Kidney (tissue), 22 donors: ENCODE measurements at places on chromosomes 6 and 20.
A peak's percentile ranks its signal among the peaks of the same experiment; 100 is the strongest.

- no peak overlapping the region for H3K27ac ChIP-seq
- no peak overlapping the region for H3K4me3 ChIP-seq
- DNase-seq = no peak
- H3K4me1 ChIP-seq = no peaks in the 10 kb centered on the region
These were observed 13.8 kb upstream of the GTF3C6 start for GRCh38 chr6:110944681-110945151.

DNA sequence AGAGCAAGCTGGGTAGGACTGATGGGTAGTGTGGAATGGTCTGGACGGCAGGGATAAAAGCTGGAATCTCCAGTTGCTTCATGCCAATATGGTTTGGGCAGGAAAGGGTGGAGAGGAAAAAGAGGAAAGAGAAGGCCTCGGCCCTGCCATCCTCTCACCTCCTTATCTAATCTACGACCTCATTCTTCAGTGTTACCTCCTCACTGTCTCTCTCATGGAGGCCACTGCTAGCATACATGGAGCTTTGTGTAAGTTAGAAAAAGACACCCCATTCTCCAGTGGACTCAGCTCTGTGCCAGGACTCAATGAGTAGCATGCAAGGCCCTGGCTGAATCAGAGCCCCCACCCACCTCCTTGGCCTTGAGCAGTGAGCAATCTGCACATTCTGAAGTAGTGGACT lies 6.1 kb upstream of the ARID1B start:
- H3K4me3 ChIP-seq = no peak overlapping the region
- no peaks in the 10 kb centered on the region for H3K27me3 ChIP-seq
- DNase-seq = no peak
- H3K36me3 ChIP-seq = no peaks in the 10 kb centered on the region

DNA sequence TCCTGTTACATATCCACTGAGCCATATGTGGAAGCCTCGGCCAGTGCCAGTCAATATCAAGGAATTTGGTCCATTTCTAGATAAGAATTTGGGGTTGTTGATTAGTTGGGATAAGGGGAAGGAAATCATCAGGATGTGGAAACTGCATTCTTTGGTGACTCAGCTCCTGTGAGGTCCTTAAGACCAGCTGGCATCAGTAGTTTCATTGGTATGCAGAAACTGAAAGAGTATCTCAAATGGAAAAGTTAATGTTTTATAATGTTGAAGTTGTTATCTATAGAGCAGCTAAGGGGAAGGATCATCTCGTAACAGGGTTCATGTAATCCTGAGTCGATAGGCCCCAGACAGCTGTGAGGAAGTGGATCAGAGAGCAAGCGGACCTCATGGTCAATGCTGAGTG lies 87.9 kb upstream of the PRND start:
- no peak for DNase-seq
- H3K27ac ChIP-seq = no peak overlapping the region
- no peaks in the 10 kb centered on the region for H3K4me1 ChIP-seq
- H3K4me3 ChIP-seq = no peak overlapping the region

DNA sequence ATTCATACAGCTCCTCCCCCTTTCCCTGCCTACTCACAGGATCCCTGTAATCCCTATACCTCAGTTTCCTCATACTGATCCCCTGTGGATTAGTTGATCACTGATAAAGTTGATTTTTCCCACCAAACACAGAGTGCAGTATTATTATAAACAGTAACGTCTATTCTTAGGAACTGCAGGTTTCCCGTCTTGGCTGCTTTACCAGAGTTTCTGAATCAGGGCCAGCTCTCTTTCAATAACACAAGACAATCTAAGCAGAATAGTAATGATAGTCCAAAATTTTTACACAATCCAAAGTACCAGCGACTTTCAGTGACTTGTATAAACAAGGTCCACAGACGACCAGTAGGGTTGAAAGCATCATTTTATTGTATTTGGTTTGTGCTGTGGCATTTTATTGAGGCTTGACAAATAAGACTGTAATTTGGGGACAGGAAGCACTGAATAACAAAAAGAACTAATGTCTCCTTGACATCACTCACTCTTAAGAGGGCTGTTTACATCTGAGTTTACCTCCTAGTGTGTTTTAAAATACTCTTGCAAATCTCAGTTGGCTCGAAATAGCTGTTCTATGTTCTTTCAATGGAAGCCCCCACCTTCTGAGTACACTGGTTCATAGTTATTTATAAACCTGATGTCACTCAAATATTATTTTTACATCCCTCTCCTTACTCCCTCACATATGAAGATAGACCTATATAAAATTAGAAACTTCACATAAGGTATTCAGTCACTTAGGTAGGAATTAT lies 6.1 kb upstream of the JARID2 start:
- H3K4me1 ChIP-seq = peaks cover 4% of the 10 kb centered on the region
- no peak overlapping the region for H3K27ac ChIP-seq
- peak; percentile 13 for DNase-seq
- H3K27me3 ChIP-seq = no peaks in the 10 kb centered on the region
- H3K4me3 ChIP-seq = no peak overlapping the region

DNA sequence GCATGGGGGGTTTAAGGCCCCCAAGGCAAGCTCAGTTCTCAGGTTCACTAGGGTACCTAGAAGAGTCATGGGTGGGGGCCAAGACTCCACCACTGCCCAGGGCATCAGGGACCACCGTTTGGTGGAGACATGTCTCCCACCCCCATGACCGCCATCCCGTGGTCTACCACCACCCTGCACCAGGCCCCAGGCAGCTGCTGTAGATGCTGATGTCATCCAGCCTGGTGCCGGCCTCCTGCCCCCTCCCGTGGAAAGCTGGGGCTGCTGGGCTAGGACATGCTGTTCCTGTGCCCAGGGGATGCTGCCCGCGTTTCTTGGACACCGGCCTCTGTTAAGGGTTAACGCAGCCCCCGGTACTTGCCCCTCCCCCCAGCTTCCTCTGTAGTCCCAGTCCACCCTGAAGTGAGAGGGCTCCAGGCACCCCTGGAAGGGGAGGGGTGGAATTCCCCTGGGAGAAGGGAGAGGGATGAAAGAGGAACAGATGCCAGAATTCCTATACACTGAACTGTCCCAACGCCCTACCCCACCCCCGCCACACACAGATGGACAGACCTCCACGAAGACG lies 587 bp downstream of the IP6K3 start:
- DNase-seq = peak; percentile 59
- H3K4me3 ChIP-seq = no peak overlapping the region
- no peaks in the 10 kb centered on the region for H3K27me3 ChIP-seq
- H3K4me1 ChIP-seq = peaks cover 13% of the 10 kb centered on the region

- H3K27ac ChIP-seq = peak overlapping the region; percentile 96
- H3K4me3 ChIP-seq = peak overlapping the region; percentile 94
- no peaks in the 10 kb centered on the region for H3K27me3 ChIP-seq
- H3K36me3 ChIP-seq = peaks cover 3% of the 10 kb centered on the region
These were observed 420 bp upstream of the BTN2A1 start for GRCh38 chr6:26457264-26457805.

GRCh38 chr20:52104546-52105441 lies 86.8 kb downstream of the ZFP64 start:
- DNase-seq = peak; percentile 83
- peaks cover 4% of the 10 kb centered on the region for H3K27me3 ChIP-seq
- H3K4me1 ChIP-seq = no peaks in the 10 kb centered on the region
- no peaks in the 10 kb centered on the region for H3K36me3 ChIP-seq

DNA sequence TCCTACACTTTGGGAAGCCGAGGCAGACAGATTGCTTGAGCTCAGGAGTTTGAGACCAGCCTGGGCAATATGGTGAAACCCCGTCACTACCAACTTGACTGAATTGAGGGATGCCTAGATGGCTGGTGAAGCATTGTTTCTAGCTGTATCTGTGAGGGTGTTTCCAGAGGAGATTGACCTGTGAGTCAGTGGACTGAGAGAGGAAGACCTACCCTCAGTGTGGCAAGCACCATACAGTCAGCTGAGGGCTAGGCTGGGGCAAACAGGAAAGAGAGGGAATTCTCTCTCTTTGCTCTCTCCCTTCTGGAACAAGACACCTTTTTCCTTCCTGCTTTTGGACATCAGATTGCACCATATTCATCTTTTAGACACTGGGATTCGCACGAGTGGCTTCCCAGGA lies 3.7 kb upstream of the ZUP1 start:
- no peak overlapping the region for H3K4me3 ChIP-seq
- no peaks in the 10 kb centered on the region for H3K4me1 ChIP-seq
- no peak overlapping the region for H3K27ac ChIP-seq
- DNase-seq = no peak
- H3K27me3 ChIP-seq = no peaks in the 10 kb centered on the region
- no peaks in the 10 kb centered on the region for H3K36me3 ChIP-seq
